Mesenteric fat pad (tissue), 1 donor: ENCODE measurements at places on chromosomes 3 and 15. TPM values are rescaled to one million over a fixed set of nuclear protein-coding genes. Genes with fewer than 3 reads are reported as not detected.
A peak's percentile ranks its signal among the peaks of the same experiment; 100 is the strongest.

The GOLGA8T gene
- not detected for total RNA-seq

The TBC1D2B gene
- total RNA-seq = 82.0 TPM

The SETMAR gene
- total RNA-seq = 13.8 TPM

The ZIC4 gene
- not detected for total RNA-seq

GRCh38 chr3:121592856-121593702, at the start of gene FBXO40:
TSS of gene FBXO40 (plus strand) at chr3:121593379. CDS start at chr3:121620576, 27,197 bp downstream.
- DNase-seq = no peak

GRCh38 chr3:152738656-152739055, 96.3 kb upstream of the P2RY1 start:
- DNase-seq = no peak

- DNase-seq = no peak
These were observed 168.9 kb downstream of the SMAD6 start for GRCh38 chr15:66870880-66871388.

GRCh38 chr3:30848087-30848779, 46.2 kb downstream of the GADL1 start:
- no peak for DNase-seq

GRCh38 chr15:27683121-27683520, 416.0 kb downstream of the OCA2 start:
- DNase-seq = no peak

GRCh38 chr15:80317389-80318182, 65.6 kb upstream of the CTXND1 start:
- DNase-seq = no peak

GRCh38 chr3:9198899-9199335, 50.5 kb downstream of the SRGAP3 start:
- peak; percentile 35 for DNase-seq

DNA sequence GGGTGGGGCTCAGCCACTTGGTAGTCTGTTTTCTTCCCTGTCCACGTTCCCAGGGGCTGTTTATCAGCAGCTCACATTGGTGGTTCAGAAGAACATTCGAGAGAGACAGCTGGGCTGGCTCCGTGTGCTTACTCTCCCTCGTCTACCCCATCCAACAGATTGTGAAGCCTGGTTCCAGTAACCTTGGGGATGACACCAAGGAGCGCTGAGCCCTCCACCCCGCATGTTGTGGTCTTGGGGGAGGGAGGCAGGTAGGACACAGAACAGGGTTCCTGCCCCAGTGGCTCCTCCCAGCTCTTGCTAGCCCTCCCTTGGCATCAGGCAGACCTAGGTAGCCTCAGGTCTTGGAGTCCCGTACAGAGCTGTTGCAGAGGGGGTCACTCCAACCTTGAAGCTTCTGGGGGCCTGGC, 33.1 kb downstream of the KLF13 start:
- no peak for DNase-seq

DNA sequence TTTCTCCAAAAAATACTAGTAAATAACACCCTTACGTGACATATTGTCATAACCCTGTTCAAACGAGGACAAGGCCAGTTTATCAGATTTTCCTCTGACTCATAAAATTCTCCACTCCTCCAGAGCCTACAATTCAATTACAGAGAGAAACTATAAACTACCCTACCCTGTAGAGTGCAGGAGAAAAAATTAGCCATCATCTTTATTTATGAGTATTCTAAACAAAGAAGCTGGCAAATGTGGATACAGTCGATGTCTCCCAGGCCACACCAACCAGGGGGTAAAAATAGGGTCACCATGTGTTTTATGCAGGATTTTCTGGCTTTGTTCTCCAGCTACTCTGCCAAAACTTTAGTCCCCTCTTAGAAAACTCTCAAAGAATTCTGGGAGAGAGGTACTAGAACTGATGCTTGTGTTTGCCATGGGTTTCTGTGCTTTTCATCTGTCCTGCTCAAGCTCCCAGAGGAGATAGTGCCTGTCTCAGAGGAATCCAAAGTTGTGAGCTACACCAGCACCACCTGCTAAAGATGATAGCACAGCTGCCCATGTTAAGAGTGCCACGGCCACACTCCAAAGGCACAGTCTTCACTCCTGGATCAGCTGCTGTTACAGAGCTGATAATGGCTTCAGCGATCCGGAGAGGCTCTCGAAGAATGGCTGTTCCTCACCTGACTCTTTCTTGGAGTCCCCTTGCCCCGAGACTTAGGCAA, 150.2 kb downstream of the IMPG2 start:
- DNase-seq = no peak

DNA sequence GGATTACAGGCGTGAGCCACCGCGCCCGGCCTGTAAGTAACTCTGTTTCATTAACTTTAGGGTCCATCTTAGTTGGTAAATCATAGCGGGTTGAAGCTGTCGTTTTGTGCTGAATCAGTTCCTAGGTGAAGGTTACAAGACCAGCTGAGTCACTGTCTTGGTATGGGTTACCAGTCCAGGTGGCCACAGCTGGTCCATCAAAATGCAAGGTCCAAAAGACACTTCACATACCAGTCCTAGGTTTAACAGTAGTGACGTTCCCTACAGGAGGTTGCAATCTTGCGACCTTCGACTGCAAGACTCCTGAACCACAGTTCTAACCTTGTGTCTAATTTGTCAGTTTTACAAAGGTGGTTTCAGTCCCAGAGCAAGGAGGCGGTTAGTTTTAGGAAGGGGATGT, 160.1 kb upstream of the ATP10A start:
- DNase-seq = no peak

DNA sequence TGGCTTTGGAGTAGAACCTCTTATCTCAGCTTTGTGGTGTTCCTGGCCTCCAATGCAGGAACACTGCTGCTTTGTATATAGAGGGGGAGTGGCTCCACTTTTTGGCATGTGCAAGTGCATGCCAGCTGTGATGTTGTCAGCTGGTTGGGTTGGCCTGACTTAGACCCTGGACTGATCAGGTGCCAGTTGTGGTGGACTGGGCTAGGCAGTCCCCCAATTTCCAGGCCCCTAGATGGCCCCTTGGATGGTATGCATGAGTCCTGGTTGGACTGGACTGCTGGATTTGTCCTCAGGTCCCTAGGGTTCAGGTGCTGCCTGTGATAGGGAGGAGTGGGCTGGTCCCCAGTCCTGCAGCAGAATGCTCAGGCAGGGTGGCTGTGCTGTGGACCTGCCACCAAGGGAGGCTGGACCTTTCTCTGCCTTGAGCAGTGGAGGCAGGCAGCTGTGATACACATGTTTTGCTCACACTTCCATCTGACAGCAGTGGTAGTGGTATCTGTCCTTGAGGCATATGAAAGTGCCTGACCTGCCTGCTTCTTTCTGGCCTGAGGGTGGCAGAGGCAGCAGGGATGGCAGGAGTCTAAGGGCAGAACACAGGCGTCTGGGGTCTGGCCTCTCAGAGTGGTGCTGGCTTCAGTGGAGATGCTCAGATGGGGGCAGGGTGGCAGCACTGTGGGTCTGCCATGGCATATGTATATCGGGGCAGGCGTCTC, 74.8 kb downstream of the STXBP5L start:
- DNase-seq = no peak

GRCh38 chr15:95693917-95694316, 636.6 kb upstream of the NR2F2 start:
- DNase-seq = no peak

GRCh38 chr3:94158512-94158911, 95.7 kb downstream of the NSUN3 start:
- no peak for DNase-seq

- DNase-seq = peak; percentile 75
These were observed 48.6 kb downstream of the CFAP92 start for GRCh38 chr3:128945041-128945877.

DNA sequence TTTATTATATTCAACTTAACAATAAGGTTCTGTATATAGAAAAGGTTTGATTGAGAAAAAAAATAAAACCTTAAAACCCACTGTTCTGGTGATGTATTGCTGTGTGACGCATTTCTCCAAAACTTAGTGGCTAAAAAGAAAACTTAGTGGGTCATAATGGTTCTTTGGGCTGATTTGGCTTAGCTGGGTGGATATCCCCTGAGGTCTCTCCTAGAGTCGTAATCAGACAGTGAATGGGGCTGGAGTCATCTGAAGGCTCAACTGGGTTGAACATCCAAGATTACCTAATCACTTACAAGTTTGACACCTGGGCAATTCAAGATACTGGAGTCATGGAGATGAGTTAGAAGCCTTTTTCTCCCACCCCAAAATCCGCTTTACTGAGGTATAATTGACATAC, 111.6 kb upstream of the TBL1XR1 start:
- DNase-seq = no peak

- DNase-seq = no peak
These were observed 206.1 kb downstream of the TLE3 start for GRCh38 chr15:69891606-69892005.

- DNase-seq = no peak
These were observed 74.2 kb downstream of the DPPA2 start for GRCh38 chr3:109242187-109242523.

DNA sequence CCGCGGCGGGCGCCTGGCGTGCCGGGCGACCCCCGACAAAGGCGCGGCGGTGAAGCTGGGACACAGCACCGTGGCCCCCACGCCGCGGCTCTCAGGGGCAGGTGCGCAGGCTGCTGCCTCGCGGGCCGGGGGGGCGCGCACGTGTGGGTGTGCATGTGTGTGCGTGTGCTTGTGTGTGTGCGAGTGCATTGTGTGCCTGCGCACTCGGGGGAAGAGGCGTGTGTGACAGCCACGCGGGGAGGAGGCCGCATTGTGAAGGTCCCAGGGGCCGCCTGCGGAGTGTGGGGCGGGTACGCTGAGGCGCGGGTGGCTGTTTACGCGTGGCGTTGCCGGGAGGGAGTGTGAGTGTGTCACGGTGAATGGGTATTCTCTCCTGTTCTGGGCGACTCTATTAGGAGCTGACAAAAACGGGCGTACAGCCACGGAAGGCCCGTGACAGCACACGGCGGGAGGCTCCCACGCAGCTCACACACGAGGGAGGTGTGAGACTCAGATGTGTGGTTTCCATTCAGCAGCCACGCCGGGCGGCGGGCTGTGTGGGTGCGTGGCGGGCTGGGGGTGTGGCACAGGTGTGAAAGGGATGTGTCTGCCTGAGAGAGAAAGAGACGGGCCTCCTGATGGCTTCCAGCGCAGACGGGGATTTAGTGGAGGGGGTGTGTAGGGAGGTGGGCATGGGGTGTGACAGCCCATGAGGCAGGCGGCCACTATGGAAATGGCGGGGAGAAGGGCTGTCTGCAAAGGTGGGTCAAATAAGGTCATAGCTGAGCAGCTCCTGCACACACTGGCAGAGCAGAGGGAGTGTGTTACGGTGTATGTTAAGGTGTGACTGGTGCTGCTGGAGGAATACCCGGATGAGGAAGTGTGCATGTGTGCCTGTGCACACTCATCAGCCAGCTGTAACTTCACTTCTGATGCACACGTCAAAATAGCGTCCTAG, 750 bp downstream of the PODXL2 start:
- DNase-seq = no peak

DNA sequence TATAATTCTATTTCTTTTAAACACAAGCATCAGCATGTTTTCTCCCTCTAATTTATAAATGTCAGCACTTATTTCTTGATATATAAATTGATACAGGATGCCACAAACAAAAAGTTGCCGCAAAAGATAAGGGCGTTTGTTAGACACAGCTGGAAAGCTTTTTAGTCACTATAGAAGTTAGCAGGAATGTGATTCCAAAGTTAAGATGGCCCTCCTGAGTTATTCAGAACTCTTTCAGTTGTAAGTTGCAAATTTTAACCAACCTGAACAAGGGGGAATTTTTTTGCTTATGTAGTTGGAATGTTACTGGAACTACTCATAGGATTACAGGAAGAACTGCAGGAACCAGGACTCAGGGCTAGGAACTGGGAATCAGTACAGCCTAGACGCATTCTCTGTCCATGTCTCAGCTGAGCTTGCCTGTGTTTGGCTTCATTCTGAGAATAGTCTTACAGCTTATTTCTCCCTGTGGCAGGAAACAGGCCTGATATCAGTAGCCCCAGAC, 166.3 kb downstream of the VGLL4 start:
- no peak for DNase-seq

- no peak for DNase-seq
These were observed 394.0 kb downstream of the LRTM1 start for GRCh38 chr3:54533856-54534255.

DNA sequence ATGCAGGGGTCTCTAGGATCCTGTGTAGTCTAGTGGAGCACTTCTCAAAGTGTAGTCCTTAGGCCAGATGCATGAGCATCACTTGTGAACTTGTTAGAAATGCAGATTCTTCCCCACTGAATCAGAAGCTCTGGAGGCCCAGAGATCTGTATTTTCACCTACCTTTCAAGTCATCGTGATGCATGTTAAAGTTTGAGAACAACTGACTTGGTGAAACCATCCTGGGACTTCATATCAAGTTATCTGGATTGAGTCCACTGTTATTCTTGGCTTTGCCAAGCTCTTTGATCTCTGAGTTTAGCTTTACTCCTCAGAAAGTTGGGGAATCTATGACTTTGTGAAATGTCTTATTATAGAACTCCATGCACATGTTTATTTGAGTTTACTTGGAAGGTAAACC, 78.5 kb downstream of the ARNT2 start:
- no peak for DNase-seq
